ENCODE measurements at places on chromosomes 7 and 10.
A peak's percentile ranks its signal among the peaks of the same experiment; 100 is the strongest.

GRCh38 chr10:71780156-71780555 lies 6.8 kb upstream of the VSIR start:
- no peak for DNase-seq

DNA sequence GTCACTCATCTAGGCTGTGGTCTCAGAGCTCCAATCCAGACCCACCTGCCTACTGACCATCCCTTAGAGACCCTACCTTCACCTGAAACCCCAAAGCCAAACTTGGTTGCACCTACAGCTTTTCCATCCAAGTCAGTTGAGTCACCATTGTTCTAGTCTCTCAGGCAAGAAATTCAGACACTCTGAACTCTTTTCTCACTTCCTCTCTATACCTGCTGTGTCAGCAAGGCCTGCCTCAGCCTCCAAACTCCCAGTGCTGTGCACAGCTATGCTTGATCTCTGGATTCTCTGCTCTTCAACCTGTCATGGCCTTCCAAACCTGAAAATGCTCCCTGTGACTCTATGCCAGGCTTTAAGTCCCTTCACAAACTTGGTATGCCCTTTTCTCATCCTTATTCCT lies 47.4 kb upstream of the MTURN start:
- DNase-seq, result no peak

GRCh38 chr7:42194238-42194637 lies 42.8 kb downstream of the GLI3 start:
- DNase-seq, result no peak

DNA sequence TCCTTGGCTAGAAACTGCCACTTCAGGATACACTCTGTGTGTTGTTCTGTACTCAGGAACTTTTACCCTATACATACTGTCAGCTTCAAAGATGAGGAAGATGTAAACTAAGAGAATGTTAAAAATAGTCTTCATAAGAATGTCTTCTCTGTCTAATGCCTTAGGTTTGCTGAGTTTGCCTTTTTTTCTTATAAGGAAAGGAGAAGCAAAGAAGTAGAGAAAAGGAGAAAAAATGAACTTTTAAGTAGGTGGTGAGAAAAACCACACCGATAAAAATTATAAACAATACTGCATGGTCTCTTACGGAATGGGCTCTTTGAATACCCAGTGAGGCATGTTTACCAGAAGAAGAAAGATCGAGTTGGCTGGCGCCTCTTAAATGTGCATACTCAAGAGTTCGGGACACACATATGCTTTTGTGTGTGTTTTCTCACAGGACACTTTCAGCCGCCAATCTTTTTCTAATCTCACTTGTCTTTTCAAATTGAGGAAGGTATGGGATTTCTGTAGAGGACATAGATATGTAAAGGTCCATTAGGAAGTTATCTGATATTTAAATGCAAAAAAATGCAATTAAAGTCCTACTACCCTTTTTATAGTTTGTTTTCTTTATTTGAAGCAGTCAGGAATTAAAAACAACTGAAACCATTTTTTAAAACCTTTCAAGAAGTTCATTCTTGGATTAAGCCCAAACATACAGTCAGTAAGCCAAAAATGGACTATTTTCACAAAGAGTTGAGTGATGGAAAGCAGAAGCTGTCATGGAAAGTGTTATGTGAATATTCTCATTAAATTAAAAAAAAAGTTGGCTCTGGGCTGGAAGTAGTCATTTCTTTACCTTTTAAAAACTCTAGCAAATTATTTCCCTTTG lies 100.6 kb upstream of the MDFIC start:
- peak; percentile 30 for DNase-seq

DNA sequence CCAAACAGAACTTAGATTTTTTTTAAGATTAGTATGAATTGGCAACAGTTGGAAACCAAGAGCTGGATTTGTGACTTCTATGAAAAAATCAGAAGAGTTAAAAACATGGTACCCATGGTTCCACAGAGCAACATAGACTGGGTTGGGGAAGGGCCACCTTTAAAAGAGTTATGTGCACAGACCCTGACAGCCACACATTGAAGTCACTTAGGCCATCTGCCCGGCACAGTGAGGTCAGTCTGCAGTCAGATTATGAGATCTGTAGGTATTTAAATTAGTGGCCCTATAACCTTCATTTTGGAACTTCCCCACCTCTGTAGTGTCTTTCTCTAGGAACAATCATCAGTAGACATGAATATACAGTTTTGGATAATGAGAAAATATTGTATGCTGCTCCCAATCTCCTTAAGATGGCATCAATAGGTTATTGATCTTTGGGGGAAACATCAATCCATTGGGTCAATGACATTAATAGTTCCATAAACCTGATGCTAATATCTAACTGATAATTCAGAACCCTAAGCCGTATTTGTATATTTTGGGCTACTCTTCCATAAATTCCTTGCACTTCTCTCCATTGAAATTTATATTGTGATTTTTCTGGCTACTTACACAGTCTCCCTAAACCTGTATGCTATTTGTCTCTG lies 7.0 kb downstream of the ANKRD1 start:
- DNase-seq, result no peak

- no peak for DNase-seq
Measured at GRCh38 chr7:51286401-51286800, 30.2 kb downstream of the COBL start.

DNA sequence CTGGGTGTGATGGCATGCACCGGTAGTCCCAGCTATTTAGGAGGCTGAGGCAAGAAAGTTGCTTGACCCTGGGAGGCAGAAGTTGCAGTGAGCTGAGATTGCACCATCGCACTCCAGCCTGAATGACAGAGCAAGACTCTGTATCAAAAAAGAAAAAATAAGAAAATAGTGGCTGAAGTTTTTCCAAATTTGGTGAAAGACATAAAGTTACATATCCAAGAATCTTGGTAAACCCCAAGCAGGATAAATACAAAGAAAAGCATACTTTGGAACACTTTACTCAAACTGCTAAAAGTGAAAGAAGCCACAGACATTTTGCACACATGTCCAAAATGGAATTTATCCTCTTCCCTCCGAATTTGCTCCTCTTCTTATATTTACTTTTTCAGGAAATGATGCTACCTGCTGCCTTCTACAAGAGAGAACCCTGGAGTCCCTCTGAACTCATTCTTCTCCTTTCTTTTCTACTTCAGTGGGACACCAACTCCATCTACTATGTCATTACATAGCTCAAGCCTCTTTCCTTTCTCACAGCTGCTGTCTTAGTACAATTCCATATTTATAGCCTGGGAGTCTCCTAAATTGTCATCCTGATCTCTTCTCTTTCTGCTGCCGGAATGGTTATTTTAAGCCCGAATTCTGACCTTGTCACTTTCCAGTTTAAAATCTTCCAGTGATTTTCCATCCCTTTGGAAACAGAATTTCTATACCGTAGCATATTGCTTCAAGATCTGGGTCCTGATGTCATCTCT lies 17.3 kb upstream of the SMNDC1 start:
- DNase-seq, result no peak

GRCh38 chr7:54529568-54529967 lies 12.6 kb upstream of the VSTM2A start:
- DNase-seq, result no peak

DNA sequence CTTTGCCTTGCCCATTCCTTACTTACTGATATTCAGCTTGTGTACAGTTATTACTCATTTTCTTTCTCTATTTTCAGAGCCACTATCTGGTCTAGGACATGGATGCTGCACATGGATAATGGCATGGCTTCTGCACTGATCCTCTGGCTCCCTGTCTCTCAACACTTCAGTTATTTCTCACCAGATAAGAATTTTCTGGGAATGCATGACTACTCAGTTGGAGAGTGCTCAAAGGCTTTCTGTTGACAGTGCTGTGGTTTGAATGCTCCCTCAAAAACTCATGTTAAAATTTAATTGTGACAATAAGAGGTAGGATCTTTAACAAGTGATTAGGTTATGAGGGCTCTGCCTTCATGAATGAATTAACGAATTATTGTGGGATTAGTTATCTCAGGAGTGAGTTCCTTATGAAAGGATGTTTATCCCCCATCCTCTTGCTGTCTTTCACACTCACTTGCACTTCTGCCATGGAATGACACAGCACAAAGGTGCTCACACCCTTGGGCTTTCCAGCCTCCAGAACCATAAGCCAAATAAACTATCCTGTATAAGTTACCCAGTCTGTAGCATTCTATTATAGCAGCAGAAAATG lies 16.1 kb upstream of the PIK3CG start:
- DNase-seq, result peak; percentile 93

DNA sequence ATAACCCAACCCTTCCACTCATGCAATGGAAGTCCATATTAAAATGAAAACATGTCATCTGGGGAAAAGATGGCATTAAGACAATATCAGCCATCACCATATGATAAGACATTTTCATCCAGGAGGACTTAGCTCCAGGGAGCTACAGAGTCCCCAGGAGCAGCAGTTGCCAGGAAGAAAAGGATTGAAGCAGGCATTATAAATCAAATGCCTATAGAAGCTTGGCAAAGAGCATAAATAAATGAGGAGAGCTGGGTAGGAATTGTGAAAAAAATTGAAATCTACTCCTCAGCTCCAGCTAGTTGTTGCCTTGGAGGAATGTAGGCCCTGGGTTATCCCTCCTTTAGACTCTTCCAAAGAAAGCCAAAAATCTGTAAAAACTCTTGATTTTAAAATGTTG lies 42.5 kb downstream of the FAM13C start:
- no peak for DNase-seq

Measured in fibroblast of skin of back (primary cell).